ENCODE measurements at places on chromosomes 16 and 17.

DNA sequence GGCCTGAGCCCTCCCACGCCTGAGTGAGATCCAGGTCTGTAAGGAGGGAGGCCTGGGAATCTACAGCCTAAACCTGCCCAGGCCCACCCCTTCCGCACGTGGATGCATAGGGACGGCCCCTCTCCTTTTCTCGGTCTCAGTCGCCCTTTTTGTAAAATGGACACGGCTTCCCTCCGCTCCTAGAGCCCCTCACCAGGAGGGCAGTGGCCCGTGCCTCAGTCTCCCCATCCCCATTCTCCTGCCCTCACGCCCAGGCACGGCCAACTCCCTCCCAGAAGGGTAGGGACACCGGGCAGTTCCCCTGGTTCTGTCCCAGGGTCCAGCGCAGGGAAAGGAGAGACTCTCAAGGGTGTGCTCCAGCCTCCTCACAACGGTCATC lies 48.1 kb downstream of the WNT3 start:
- no peak for DNase-seq

DNA sequence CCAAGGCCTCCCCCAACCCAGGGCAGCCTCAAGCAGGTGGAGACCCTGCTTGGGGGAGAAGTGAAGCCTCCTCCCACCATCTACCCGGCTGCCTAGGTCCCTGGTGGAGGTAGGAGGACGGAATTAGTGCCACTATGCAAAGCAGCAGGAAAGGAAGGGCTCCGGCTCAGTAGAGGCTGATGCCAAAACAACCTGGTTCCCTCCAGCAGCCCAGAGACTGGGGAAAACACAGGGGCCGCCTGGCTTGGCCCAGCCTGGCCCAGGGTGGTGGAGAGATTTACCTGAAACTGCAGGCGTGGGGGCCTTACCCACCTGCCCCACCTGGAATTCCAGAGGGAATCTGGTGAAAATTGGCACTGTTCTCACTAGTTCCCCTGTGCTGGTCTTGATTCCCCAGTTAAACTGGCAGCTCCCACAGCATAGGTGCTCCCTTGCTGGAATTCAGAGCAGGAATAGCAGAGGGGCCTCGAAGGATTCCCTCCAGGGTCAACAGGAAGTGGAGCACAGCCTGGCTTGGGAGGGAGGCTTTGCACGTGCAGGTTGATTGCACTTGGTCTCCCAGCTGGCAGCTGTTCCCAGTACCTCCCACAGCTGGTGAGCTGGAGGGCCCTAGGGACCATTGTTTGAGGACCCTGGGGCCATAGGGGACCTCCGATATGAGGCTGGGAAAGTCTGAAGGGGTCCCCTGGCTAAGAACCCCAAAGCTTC lies 4.5 kb downstream of the CD79B start:
- DNase-seq, result no peak

- no peak for DNase-seq
Measured at GRCh38 chr17:49567104-49567521, 8.6 kb upstream of the NXPH3 start.

DNA sequence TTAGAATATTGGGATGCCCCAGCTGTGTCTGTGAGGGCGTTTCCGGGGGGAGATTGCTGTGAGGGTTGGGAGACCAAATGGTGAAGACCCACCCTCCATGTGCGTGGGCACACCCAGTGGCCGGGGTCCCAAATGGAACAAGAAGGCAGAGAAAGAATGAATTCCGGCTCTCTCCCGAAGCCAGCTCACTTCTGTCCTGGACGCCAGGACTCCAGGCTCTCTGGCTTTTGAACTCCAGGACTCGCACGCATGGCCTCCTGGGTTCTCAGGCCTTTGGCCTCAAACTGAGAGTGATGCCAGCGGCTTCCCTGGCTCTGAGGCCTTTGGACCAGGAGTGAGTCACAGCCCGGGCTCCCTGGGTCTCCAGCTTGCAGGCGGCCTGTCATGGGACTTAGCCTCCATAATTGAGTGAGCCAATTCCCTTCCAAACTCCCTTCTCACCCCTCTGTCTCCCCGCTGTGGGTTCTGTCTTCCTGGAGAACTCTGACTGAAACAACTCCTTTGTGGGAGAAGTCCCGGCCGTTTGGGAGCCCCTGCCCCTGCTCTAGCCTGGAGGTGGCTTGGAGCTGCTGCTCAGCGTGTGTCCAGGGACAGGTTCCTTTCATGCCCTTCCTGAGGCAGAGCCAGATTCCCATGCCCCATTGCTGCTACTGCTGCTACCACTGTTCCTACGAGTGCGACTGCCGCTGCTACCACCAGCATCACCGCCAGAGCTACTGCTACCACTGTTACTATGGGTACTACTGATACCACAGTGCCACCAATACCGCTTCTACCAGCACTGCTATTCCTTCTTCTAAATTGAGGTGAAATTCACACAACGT lies 49.8 kb upstream of the CBX4 start:
- DNase-seq, result no peak

DNA sequence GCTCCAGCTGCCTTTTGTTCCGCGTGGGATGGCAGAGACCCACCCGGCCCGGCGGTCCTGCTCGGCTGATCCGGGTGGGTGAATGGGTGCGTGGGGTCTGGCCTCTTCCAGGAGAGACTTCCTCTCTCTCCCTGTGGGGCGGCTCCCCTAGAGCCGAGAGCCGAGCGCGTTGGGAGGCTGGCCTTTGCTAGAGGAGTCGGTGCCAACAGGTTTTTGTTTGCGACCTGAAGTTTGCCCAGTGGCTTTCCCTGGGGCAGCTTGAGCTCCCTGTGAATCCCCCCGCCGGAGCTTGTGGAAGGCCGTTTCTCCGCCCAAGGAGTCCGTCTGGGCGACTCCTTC lies 970 bp downstream of the EPN2 start:
- no peak for DNase-seq

DNA sequence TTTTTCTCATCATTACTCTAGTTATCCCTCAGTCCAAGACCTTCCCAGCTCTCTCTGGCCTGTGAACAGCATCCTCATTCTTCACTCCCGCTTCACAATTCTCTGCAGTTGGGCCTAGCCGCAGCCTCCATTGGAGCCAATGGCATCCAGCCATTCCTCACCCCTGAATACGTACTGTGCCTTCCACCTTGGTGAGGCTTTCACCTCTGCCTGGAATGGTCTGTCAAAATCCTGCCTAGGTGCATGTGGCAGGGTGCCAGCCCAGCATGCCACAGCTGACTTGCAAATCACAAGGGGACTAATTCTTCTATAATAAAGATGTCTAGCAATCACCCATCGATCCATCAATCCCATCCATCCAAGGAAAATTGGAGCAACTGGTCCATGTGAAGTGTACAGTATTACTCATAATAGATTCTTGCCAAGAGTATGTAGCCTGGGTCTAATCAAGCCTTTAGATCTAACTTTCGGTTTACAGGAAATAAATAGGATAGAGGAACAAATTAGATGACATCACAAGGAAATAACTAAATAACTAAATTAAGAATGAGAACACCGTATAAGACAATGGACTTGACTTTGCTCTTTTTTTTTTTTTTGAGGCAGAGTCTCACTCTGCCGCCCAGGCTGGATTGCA lies 5.1 kb upstream of the CX3CL1 start:
- no peak for DNase-seq

DNA sequence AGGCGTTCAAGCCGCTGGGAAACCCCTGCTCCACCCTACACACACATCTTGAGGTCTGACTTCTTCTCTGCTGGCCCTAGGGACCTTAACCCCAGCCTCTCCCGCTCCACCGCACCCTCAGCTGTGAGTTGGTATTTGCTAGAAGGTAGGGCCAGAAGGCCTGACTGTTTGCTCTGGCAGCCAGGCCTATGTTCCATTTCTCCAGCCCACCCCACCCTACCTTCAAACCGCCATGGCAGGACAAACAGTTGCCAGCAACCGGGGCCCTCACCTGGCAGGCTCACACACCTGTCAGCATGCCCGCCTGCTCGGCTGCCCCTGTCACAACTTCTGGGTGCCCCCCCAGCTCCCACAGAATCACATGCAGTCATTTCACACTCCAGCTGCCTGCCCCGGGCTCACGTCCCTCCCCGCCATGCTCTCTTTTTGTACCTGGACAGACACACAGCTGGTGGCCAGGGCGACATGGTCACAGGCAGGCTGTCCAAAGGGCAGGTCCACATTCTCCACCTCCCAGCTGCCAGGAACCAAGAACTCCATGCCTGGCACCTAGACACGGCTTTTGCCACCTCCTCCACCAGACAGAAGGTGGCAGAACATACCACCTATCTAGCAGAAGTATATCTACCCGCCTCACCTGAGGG lies 2.6 kb upstream of the ATP2A3 start:
- DNase-seq, result no peak

DNA sequence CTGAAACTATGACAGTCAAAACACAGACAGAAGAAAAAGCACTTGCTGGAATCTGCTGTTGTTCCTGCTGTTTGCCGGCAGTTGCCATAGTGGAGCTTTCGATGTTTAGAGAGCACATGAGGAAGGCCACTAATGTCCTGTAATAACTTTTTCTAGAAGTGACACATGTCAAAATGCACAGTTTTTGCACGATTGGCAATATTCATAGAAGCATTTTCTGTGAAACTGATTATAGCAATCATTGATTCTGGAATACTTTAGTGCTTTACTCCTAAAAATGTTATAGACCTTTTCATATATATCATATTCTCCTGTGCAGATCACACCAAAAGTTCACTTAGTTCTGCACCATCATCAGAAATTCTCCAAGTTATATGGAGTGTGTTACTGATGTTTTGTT lies 407.0 kb upstream of the SOX9 start:
- no peak for DNase-seq

- peak; percentile 29 for DNase-seq
Measured at GRCh38 chr17:9115214-9116191, 94.2 kb downstream of the NTN1 start.

- DNase-seq, result no peak
Measured at GRCh38 chr16:25643633-25644032, 48.1 kb upstream of the HS3ST4 start.

- DNase-seq, result no peak
Measured at GRCh38 chr16:23999663-24000062, 163.9 kb downstream of the PRKCB start.

- DNase-seq, result no peak
Measured at GRCh38 chr16:62638964-62639870, 603.0 kb upstream of the CDH8 start.

- DNase-seq, result no peak
Measured at GRCh38 chr16:1174477-1175357, 21.8 kb downstream of the CACNA1H start.

- DNase-seq, result no peak
Measured at GRCh38 chr16:87582216-87582965, 19.9 kb upstream of the JPH3 start.

GRCh38 chr17:79941088-79942010 lies 94.3 kb downstream of the TBC1D16 start:
- DNase-seq, result no peak

GRCh38 chr16:1972490-1972877 lies 631 bp downstream of the TBL3 start:
- no peak for DNase-seq

DNA sequence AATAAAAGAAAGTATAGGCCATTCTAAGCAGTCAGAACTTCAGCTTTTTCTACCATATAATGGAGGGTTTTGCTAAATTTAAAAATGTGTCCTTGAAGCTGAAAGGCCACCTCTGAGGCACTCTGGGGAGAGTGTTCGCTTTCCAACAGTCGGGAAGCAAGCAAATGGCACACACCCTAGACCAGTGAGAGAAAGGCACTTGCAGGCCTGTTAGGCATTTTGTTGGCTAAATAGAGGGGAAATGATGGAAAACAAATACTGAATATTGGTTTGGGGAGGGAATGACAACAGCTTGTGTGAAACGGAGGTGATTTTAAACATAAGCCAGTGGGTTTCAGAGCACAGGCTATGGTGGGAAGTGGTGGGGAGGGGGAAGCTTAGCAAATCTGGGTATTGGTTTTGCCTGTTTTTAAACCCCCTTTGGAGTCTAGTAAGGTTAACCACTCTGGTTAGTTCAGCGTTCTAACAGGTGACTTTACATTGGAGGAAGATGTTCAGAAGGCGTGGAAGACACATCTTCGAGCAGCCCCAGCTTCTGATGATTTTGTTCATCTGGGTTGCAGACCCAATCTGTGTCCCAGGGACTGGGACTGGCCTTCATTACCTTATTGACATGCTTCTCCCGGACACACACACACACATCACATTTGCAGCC lies 90.5 kb downstream of the PRKCA start:
- DNase-seq, result no peak

GRCh38 chr17:47949946-47950345 lies 7.7 kb downstream of the PRR15L start:
- no peak for DNase-seq

DNA sequence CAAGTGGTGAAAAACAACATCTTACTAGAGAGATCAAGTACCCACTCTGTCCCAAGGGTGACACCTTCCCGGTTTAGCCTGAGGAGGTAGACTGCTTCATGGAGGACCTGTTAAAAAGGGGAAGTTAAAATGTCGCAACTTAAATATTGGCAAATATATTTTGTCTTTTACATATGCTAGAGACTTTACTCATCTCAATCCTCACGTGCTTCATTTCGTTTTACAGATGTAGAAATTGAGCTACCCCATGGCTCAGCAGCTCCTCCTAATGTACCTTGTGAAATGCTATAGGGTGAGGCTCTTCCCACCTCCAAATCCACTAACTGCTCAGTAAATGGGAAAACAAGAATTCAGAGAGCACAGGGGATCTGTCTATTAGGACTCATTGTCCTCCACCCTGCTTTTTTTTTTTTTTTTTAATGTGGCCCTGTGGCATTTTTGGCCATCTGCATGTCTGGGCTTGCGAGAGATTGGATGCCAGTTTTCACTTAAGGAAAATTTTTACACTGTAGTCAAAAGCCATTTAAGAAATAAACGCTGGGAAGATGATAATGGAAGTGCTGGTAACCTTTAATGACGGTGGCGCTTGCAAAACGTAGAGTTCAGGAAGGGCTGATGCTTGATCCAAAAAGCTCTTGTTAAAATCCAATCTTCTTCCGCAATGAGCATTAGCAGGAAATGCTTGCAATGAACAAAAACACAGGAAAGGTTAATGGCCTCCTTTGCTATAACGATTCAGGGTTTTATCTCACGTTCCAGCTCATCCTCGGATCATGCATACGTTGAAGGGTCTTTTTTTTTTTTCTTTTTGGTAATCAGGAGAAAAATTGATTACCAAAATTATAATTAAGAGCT lies 39.8 kb downstream of the HSBP1 start:
- DNase-seq, result no peak

DNA sequence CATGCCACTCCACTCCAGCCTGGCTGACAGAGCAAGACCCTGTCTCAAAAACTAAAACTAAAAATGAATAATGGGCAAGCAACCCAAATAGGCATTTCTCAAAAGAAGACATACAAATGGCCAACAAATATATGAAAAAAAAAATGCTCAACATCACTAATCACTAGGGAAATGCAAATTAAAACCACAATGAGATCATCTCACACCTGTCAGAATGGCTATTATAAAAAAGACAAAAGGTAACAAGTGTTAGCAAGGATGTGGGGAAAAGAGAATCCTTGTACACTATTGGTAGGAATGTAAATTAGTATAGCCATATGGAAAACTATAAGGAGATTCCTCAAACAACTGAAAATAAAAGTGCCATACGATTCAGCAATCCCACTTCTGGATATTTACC lies 7.1 kb upstream of the ERCC4 start:
- DNase-seq, result no peak

GRCh38 chr17:57735707-57736106 lies 9.4 kb downstream of the CCDC182 start:
- DNase-seq, result no peak
